ENCODE measurements at places on chromosomes 3 and 15.

DNA sequence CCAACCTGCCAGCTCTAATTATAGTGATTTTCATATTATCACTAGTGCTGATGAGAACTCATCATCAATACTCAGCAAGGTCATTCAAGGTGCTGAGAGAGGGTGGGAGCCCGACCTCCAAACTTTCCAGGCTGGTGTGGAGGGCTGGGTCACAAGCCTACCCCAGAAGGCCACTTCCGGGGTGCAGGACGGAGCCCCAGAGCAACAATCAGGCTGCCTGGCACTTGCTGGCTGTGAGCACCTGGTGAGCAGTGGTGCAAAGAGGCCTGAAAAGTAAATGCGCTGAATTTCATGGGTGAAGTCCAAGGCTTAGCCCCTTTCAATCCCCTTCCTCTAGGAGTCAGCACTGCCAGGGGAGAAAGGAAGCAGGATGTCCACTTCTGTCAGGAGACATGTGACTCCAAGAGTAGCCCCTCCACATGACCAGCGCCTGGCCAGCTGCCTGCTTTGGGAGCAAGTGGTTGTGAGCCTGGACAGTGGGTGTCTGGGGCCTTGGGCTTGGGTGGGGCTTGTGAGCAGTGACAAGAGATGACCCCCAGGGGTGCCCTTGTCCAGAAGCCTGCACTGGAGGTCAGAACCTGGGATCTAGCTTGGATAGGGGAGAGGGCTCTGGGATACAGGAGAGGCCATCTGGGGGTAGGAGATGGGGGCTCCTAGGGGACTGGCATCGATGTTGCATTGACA lies 165.0 kb upstream of the TLE3 start:
- DNase-seq: no peak

GRCh38 chr3:12521010-12521409 lies 24.3 kb downstream of the MKRN2OS start:
- no peak for DNase-seq

- no peak for DNase-seq
These were observed 5.1 kb downstream of the STIMATE start for GRCh38 chr3:52892290-52892624.

DNA sequence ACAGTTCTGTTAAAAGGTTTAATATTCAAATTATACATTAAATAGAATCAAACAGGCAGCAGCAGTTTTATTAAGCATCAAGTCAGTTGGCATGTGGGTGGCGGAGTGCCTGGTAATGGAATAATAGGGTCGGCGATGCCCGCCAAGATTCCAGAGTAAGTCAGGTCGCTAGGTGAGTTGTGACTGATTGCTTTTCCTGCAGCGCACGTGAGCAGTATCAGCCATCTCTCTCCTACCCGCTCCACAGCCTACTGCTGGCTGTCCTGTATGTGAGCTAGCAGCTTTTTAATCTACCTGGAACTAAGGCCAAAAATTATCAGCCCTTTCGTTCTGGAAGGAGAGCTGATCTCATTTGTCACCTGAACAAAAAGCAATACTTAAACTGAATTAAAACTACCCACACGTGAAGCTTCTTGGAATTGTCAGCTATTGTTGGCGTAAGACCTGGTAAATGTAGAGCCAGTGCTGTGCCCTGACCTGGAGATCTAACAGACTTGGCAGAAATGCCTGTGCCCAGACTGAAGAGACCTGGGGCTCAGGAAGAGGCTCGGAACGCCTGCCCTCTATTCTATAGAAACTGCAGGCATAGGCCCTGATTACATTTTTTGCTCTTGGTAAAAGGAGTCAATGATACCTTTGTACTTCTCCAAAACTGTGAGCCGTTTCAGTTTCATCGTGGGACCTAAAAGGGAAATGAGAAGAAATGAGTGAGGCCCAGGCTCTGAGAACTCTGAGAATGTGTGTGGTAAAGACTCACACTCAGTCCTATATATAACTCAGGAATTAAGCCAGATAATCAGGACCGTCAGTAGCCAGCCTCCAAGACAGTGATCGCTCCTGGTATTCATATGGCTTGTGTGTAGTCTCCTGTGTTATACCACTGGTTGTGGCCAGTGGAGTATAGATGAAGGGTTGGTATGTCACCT lies 21.9 kb downstream of the IDH3A start:
- no peak for DNase-seq

DNA sequence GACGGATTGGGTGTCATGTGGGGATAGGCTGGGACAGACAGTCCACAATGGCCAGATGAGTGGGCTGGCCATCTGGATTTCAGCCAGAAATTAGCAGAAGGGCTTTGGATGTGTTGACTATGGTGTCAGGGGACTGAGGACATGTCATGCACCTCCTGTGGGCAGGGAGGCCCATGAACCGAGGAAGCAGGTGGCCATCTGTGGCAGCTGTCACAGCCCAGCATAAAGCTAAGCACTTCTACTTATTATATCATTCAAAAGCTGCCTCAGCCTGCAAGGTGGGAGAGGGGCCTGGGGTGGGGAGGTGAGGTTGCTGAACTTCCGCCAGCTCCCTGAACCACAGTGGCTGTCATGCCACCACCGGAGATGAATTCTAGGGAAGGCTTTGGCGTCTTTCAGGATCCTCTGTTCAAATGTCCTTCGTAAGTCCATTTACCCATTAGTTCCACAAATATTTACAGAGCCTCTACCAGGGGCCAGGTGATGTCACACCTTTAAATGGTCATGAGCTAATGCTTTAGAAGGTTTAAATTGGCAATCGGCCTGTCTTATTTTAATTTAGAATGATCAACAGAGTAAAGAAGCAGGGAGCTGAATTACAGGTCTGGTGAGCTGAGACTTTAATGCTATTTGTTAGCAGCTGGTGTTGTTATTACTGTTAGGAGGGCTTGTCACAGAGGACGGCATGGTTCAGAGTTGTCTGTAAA lies 23.6 kb upstream of the CAV3 start:
- no peak for DNase-seq

DNA sequence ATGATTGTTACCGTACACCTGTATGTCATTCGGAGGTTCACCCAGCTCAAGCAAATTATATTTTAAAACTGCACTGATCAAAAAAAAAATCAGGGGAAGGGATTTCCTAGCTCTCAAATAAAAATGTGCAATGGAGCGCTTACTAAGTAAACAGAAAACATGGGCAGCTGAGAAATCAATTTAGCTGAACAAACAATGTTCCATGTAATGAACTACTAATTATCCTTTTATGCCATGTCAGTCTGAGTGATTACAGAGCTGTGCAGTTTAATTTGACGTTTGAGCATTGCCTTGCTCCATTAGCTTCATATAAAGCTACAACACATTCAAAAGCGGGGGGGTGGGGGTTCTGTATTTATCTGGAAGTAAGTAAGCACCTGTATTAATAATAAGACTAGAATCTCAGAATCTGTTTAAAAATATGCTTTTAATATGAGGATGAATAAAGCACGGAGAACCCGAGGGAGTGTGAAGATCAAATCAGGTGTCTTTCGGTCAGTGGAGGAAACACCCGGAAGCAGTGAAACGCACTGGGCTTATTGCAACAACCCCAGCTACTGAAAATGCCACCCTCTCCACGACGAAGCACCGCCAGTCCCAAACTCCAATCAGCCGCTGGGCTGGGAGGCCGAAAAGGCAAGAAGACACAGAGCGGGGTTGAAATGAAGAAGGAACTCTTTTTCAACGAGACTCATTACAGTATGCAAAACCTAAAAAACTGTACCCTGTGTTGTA lies 196.5 kb upstream of the ATP11B start:
- no peak for DNase-seq

DNA sequence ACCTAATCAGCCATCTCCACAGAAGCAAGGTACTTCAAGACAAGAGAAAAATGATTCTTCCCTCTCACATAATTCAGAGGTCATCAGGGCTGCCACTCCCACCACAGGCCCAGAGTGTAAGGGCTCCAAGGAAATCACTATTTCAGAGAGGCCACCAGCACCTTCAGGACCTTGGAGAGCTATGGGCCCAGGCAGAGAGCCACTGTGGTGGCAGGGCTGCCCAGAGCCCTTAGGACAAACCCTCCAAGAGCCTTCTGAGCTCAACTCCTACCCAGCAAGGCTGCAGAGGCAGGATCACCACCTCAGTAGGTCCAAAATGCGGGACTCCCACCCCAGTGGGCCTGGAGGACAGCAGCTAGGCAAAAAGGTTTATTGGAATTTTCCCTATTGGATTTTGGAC lies 17.9 kb upstream of the FAN1 start:
- no peak for DNase-seq

GRCh38 chr15:78327466-78327865 lies 12.7 kb upstream of the CRABP1 start:
- no peak for DNase-seq

DNA sequence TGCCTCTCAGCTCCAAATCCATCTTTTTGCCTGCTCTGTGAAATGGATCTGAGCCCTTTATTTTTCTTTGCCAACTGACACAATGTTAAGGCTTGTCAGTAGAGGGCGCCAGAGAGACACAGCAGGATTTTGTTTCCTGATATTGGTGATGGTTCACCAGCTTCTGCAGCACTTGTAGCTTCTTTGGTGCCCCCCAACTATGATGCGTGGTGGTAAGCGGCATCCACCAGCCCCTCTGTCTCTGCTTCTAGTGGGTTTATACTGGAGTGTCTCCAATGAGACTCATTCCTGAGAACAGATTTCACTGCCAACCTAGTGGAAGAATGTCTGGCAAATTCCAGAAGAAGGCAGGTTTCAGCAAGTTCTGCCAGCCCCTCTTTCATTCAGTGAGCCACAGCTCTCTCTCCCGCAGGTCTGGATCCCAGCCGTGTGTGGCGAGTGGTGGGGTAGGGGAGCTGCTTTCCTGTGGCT lies 471.9 kb upstream of the FRG2C start:
- no peak for DNase-seq

- DNase-seq: no peak
These were observed 59.2 kb downstream of the SH3BP5 start for GRCh38 chr3:15273227-15273626.

DNA sequence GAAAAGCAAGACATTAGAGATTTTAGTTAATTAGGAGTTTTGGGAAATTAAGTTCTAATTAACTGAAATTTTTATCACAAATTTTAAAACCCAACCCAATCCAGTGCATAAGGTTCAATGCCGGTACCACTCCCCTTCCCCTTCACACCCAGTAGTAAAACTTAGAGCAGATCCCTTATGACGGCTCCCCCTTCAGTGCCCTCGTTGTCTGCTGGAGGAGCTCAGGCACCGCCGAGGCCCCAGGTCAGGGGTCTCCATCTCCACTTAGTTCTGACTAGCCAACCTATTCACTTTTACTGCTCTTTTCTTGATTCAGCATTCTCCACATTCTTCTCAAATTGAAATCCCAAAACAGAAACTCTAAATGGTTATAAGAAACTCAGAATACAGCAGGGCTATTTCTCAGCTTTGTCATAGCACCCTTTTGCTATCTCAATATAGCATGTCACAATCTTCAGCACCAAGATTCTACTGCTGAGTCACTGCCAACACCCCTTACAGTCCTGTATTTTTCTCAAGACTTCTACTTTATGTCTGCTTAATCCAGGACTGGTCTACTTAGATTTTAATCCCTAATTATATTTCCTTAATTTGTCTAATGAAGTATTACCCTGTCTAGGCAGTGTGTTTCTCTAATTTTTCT lies 39.8 kb downstream of the TUBGCP4 start:
- no peak for DNase-seq
